ENCODE measurements at places on chromosomes 4 and X.

GRCh38 chrX:154401918-154402621 lies 3.9 kb downstream of the RPL10 start:
- no peak for DNase-seq

- no peak for DNase-seq
Measured at GRCh38 chr4:42401171-42401570, 3.9 kb downstream of the SHISA3 start.

GRCh38 chr4:26815706-26816105 lies 44.9 kb upstream of the STIM2 start:
- no peak for DNase-seq

DNA sequence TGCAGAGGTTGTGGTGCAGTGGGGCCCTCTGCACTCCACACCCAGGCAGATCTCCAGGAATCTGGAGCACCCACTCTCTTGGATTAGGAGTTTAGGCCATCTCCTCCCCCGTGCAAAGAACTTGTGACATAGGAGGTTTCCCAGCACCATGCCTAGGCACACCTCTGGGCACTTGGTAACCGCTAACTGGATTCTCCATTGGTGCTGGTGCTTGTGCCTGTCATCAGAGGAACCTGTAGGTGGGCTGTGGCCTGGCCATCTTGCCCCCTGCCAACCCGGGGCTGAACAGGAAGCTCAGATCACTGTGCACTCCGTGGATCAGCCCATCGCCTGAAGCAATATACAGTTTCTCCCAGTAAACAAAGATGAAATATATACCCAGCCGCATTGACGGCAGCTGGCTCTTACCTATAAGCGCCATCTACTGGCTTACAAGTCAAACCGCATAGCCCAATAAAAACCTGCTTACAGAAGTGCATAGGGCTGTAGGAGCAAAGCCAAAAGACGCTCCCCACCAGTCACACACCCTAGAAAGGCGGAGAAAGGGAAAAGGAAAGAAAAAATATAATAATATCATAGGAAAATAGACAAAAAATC lies 19.1 kb upstream of the TEX13B start:
- DNase-seq, result peak; percentile 50

DNA sequence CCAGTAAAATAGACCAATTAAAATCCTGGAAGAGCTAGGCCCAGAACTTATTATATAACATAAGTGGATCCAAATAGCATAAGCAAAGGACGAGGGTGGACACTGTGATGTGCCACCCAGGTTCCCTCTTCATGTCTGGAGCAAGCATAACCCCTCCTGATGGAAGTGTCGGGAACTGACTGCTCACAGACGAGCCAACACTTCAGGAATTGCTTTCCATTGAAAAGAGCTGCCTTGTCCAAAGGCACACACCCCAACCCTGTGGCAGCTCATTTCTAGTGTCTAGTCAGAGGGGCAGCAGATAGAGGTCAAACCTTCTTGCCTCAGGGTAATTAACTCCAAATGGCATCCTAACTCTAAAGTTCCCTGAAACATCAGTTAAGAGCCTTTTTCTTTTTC lies 15.3 kb downstream of the DDIT4L start:
- no peak for DNase-seq

GRCh38 chrX:133405498-133406185 lies 9.6 kb downstream of the GPC4 start:
- no peak for DNase-seq

- no peak for DNase-seq
Measured at GRCh38 chrX:72114306-72114705, 17.4 kb downstream of the RTL5 start.

DNA sequence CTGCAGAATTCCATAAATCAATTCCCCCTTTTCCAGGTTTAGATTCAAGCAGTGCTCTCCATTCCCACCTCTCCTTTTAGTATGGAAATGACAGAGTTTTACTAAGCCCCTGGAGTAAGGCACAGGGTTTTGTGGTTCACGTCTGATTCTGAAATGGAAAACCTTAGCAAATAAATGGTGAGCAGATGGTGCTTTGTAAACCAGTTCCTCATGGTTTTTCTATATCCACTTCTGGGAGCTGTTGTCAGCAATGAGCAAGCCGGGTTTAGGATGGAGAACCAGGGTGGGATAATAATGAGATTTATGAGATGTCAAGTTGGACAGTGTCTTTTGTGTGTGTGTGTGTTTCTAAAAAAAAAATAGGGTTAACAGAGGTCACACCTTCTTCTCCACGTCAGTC lies 113.8 kb upstream of the RBPJ start:
- DNase-seq, result no peak

DNA sequence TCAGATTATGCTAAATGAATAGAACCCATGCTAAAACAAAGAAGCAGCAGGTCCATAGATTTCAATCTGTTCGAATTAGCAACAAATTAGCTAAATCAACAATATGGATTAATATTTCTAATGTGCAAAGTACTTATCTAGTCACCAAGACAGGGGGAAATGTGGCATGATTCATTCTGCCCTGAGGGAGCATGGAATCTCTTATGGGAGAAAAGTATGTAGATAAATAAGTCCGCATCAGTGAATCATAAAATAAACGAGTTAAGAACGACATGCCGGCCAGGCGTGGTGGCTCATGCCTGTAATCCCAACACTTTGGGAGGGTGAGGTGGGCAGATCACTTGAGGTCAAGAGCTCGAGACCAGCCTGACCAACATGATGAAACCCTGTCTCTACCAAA lies 102.1 kb downstream of the ANOS1 start:
- DNase-seq, result no peak

DNA sequence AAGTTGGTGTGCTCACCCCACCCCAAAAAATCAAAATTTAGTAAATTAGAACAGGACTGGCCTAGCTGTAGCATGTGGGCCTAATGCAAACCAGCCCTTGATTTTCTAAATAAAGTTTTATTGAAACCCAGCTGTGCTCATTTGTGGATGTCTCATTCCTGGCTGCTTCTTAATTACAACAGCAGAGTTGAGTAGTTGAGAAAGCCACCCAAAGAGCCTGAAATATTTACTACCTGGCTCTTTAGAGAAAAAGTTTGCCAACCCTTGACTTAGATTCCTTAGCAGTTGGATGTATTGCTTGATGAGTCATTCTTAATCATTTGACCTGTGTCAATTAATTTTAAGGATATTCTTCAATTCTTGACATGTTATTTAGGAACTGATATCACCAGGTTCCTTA lies 168.3 kb upstream of the PUDP start:
- no peak for DNase-seq

DNA sequence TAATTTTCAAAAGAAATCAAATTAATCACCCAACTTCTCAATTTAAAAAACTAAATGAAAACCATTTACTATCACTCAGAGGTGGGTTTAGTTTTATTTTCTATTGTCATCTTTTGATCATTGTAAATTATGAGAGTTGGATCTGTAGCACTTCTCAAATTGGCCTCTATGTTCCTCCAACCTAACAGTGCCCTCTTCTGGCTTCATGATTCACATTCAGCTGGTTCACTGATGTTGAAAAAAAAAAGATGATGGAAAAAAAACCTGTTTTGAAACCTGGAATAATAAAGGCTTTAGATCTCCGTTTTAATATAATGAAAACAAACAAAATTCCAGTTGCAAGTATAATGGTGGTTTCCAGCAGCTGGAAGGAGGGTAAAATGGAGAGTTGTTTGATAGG lies 2.4 kb upstream of the NBDY start:
- DNase-seq, result peak; percentile 61

- no peak for DNase-seq
Measured at GRCh38 chr4:55037728-55038127, 87.7 kb downstream of the KDR start.

DNA sequence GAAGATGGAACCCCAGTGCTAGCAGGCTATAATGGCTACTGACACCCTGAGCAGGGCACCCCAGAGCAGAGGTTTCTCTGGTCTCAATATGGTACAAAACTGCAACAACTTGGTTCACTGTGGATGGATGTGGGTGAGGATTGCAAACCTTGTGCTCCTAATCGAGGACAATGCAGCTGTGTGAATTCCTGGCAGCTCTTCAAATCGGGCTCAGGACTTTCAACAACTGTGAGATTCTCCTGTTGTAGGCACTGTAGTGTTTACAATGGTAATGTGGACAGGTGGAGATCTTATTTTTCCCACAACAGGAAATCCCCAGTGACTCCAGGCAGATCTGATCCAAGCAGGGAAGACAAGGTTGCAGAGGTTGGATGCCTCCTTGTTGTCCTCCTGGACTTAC lies 101.5 kb downstream of the RCHY1 start:
- no peak for DNase-seq

GRCh38 chrX:39542316-39542715 lies 555.4 kb downstream of the BCOR start:
- no peak for DNase-seq

GRCh38 chrX:323721-324628 lies 5.4 kb upstream of the GTPBP6 start:
- DNase-seq, result peak; percentile 56

DNA sequence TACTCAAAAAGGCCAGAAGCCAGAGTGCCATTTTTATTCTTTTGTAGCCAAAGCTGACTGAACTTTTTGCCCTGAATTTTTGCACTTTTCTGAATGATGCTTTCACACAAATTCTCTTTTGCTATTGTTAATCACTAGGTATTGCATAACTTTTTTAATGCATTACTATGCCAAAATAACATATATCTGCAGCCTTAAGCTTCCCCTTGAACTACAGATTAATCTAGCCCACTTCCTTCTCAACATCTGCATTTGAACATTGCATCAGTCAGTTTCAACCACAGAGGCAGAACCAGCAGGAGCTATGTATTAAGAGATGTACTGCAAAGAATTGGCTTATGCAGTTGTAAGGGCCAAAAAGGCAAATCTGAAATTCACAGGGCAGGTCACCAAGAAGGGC lies 197.6 kb upstream of the GYPA start:
- no peak for DNase-seq

- DNase-seq, result no peak
Measured at GRCh38 chr4:87251106-87251505, 30.7 kb upstream of the KLHL8 start.
